ENCODE measurements at places on chromosomes 11 and 22.

DNA sequence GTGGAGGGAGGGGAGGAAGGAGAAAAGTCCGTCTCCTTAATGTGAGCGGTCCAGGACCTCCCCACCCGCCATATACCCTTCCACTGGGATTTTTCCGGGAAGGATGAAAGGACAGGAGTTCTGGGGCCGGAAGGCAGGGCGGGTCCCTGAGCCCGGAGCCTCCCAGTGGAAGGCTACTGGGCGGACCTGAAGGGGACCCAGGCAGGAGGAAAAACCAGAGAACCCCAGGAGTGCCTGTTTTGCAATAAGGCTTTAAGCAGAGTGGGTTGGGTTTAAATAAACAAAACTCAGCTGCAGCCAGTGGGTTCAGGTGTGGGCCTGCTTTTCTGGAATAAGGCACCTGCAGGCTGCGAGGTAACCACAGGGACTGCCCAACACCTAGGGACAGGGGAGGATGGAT, 1.7 kb upstream of the CELSR1 start:
- no peak for DNase-seq

DNA sequence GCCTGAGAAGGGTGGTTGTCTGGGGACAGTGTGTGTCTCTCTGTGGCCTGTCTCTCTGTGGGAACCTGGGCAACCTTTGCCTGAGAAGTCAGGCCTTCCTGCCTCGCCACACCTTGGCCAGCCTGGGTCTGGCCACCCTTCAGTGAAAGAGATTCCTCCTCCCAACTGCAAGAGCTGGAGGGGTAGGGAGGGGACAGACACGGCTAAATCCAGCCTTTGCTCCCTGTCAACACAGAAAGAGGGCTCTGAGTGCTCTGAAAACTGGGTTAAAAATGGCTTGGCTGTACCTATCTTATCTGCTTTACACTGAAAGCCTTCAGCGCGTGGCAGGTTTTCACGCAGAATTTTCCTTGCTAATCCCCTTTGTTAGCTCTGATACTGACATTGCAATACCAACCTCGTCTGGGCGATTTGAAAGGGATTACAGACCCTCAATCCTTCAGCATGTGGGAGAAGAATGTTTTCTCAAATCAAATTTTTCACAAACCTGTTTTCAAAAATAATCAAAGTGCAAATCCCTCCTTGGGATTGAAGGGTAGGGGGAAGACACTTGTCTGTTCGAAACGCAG, 163.7 kb downstream of the DSCAML1 start:
- DNase-seq: no peak

DNA sequence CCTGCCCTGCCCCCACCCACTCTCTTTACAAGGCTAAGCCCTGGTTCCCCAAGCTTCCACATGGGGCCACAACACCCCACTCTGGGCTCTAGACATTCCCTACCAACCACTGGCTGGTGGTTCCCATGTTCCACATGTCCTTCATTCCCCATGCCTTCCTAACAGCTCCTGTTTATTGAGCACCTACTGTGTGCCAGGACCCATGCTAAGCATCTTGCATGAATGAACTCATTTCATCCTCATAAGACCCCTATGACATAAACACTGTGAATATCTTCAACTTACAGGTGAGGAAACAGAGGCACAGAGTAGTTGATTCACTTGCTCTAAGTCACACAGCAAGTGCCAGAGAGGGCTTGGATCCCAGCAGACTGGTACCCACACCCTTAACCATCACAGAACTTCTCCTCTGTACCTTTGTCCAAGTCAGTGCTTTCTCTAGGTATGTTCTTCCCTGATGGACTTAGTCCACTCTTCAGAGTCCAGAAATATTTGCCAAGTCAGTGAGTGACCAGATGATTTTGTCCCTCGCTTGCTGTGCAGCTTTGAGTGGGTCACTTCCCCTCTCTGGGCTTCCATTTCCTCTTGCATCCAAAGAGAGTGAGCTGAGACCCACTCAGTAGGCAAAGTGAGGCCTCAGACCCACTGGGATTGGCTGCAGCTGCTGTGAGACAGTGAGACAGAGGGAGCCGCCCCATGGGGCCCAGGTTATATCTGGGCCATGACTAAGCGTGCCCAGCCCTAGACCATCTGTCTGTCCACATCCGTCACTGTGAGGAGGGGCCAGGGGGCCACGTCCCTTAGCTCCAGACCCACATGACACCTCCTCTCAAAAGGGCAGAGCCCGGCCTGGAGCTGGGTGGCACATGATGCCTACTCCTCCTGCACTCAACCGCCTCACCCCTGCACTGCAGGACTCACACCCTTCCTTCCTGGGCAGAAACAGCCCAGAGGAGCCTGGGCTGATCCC, 132.4 kb downstream of the MN1 start:
- DNase-seq: no peak

GRCh38 chr11:96319898-96320656, 22.9 kb downstream of the MAML2 start:
- DNase-seq: no peak

DNA sequence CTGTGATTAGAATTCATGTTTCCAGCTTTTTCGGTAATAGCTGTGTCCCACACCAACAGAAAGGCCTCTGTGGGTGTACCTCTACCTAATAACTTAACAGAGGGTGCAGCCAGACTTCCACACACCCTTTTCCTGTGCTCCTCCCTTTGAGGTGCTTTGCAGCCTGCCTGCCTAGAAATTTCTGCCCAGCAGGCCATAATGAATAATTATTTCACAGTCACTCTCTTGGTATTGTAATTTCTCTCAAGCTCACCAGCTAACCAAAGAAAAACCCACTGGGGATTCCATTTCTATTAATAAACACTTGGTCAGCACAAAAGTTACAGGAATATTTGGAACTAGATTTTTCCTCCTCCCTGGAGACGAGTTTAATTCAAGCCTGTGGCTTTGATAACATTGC, 13.3 kb downstream of the WT1 start:
- no peak for DNase-seq

DNA sequence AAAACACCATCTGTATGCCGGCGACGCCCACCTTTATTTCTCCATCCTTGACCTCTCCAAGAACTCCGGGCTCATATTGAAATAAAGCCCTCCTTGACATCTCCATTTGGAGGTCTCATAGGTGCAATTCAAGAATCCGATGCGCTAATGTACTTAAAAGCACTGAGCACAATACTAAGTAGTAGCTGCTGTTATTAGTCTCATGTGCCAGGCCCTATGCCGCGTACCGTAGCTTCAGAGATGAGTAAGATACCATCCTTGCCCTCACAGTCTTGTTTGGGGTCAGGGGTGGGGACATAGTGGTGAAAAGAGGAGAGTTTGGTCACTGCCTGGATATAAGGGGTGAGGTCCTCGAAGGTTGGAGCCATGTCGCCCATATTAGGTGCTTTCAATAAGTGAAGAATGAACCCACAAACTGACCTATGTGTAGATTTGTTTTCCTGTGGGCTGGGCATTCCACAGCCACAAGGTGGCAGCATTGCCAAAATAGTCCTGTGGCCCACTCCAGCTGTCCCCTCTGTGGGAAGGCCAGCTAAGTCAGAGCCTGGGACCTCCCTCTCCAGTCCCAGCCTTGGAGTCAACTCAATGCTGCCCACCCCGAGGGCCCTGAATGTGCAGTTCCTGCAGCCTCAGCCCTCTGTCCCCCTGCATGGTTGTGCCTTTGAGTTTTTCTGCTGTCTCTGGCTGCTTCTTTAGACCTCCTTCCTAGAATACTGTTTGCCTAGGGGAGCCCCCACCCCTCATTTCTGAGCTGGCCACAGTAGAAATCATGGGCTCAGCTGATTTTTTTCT, 6.5 kb downstream of the DCPS start:
- no peak for DNase-seq

- no peak for DNase-seq
These were observed 34.3 kb upstream of the MPPED1 start for GRCh38 chr22:43377548-43377895.

DNA sequence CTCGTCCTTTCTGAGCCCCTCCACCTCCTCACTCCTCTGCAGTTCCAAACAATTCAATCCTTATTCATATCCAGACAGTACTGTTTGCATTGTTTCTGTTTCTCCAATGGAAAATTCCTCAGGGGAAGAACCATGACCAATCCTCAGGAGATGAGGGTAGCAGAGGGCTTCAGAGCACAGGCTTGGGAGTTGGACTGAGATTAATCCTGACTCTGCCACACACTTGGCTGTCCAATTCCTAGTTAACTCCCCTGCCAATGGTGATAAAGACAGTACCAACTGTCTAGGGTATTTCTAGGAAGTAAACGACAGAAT, 58.0 kb downstream of the MICAL3 start:
- no peak for DNase-seq

GRCh38 chr11:33617672-33618350, 82.8 kb downstream of the C11orf91 start:
- DNase-seq: no peak

DNA sequence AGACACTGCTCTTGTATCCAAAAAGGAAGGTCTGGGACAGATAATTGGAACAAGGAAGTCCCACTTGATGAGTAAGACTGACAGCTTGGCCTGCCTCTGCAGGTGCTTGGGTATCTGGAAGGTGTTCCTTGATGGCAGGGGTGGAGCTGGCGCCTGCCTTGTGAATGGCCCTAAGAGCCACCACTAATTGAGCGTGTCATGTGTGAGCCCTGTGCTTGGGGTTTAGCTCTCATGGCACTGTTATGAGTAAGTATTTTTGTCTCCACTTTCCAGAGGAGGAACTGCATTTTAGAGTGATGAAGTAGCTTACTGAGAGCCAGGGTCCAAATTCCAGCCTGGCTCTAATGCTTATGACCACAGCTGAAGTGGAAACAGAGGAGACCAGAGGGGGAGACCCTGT, 71.2 kb upstream of the NECTIN1 start:
- no peak for DNase-seq

- DNase-seq: no peak
These were observed 34.9 kb downstream of the BID start for GRCh38 chr22:17739196-17739975.

GRCh38 chr22:38503021-38503420, 3.1 kb downstream of the DDX17 start:
- no peak for DNase-seq
